ENCODE measurements at places on chromosomes 5 and 9.

GRCh38 chr5:172315587-172316493 is 32.3 kb upstream of the UBTD2 start:
- DNase-seq, result no peak

- peak; percentile 23 for DNase-seq
Observed at GRCh38 chr9:5910413-5911057, 19.8 kb downstream of the MLANA start.

GRCh38 chr5:55929020-55929799 is 65.6 kb downstream of the IL6ST start:
- no peak for DNase-seq

DNA sequence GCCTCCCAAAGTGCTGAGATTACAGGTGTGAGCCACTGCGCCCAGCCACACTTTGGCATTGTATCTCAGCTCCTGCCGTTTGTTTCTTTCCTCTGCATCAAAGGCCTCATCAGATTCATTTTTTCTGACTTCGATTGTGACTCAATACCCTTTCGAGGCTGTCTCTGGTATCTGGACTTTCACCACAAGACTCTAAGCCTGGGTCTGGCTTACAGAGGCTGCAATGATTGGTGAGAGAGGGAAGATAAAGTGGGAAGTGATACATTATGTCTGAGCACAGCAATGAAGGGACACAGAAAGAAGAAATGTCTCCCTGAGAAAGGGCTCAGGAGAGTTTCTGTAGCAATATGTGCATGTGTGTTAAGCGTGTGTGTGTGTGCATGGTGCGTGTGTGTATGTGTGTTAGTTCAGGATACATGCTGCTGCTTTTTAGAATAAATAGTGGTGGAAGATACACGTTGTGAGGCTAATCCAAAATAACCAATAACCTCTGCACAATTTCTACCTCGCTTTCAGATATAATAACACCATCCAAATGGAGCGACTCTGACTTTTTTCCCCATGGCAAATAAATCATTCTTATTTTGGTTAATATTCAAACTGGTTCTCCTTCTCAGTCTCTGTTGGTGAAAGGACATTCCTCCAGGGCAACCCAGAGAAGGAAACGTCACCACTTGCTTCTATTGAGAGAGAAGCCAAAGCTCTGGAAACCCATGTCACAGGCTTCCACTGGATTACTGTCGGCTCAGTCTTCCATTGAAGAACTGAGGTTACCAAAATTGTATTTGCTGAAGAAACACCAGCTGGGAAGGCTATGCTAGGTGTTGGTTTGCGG is 8.1 kb upstream of the DAB2 start:
- no peak for DNase-seq

DNA sequence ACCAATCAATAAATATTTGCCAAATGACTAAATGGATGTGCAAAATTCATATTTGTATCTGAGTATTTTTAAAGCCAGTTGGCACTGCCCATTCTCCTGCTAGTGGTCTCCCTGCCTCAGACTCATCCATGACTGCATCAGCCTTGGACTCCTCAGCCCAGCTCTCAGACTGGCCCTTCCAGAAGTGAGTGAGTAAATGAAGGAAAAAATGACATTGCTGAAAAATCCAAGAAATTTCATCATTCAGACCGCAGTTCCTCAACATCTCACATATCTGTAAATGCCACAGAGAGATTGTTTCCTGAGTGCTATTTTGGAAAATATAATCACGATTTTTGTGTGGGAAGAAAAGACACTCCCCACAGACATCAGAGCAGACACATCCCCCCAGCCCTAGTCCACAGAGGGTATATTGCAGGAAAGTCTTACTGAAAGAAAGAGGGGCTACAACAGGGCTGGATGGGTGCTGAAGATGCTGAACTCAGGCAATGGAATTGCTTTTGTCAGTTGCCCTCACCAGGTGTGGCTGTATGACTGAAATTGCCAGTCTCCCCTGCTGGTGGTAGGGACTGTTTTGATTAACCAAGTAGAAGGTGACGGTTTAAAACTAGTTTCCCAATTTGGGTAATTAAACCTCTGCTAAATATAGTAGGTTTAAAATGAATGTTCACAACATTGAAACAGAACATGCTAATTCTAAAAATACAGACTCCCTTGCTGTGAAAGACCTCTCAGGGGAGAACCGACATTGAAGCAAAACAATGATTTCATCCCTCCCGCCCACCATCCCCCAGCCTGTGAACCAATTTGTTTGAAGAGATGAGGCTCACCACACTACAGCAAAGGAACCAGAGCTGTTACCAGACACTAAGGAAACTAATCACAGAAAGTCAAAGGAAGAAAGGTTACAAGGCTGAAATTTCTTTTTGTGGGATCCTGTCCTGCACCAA is 158.8 kb downstream of the DEPDC1B start:
- peak; percentile 58 for DNase-seq

GRCh38 chr5:6556089-6556801 is 76.6 kb downstream of the NSUN2 start:
- DNase-seq, result peak; percentile 15

DNA sequence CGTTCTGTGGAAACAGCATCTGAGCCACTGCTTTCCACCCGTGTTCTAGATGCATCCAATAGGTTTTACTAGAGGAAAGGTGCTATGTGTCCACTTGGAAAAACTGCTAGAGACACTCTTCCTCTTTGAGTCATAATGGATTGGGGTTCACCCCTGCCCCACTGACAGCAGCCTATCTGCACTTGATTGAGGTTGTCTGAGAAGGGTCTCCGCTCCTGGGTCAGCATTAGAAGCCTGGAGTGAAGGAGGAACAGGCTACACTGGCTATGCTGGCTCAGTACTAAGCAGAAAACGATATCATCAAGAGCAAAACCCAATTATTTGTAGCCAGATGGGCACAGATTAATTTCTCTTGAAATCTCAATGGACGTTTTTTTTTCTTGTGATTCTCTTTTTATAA is 152.6 kb upstream of the IQGAP2 start:
- DNase-seq, result no peak

DNA sequence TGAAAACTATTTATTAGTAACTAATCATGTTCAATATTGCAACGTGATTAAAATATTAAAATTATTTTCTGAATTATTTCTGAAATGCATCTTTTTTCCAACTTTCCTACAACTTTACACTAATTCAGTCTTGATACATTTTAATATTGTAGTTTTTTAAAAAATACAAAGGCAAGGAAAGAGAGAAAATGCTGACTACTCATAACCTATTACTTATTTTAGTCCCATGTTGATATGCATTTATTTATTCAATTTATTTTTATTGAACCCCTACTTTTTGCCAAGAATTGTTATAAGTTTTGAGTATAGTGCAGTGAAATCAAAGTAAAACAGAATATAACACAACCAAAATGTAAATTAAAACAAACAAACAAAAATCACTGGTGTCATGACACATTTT is 978.2 kb downstream of the CDH9 start:
- DNase-seq, result no peak

DNA sequence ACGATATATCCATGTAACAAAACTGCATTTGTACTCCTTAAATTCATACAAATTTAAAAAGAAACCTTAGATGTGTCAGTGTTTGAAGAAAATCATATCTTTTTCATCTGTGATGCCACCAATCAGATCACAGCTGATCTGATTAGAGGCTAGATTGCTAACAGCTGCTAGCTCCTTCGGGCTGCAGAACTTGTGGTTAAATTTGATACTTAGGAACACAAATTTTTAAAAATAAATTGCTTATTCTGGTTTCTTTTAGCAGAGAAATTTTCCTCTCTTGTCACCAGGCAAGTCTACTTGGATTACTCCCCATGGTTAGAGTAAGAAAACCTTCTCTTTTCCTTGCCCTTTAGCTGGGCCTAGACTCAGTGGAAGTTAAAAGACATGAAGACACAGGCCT is 94.6 kb upstream of the RANBP6 start:
- no peak for DNase-seq

DNA sequence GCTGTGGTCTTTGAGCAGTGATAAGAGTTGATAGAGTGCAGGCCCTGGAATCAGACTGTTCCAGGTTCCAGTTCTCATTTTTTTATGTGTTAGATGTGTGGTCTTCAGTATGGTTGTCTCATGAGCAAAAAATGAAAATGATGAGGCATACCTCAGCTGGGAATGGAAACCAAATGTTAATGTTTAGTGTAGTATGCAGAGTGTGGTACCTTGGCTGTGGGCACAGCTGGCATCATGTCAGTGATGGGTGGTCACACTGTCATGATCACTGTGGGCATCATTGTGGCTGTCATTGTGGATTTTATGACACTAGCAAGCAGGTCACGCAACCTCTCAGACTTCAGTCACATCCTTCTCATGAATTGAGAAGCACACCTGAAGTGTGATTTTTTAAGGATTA is 6.4 kb downstream of the ABLIM3 start:
- no peak for DNase-seq

DNA sequence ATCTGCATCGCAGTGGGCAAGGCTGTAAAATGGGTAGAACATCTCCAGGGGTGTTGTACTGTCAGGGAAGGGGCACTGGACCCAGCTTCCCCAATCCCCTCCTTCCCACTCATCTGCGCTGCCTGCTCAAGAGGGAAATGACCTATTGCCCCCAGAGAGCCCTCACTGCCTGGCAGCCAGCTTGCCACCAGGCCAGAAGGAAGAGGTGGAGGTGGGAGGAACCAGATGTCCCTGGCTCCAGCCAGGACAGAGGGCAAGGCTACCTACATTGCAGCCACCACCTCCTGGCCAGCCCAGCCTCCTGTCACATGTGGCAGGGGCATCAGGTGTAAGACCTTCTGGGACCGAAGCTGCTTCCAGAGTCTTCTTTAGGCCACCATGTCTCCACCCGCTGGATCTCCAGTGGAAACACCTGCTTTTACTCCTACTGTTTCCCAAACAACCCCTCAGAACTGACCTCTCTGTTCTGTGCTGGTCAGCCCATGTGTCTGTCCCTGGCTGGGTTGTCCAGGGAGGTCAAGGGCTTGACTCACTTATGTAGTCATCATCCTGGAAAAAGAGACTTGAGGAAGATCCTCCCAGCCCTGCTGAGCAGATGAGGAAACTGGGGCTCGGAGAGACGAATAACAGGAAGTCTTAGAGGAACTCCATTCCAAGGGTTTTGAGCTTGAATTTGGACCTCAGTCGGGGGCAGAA is 42.3 kb downstream of the JADE2 start:
- peak; percentile 84 for DNase-seq

GRCh38 chr9:136036050-136036449 is 59.0 kb downstream of the NACC2 start:
- no peak for DNase-seq

GRCh38 chr9:19331877-19332276 is 48.2 kb downstream of the RPS6 start:
- no peak for DNase-seq

GRCh38 chr5:157434096-157434495 is 25.9 kb upstream of the NIPAL4 start:
- no peak for DNase-seq

GRCh38 chr9:110531776-110532175 is 47.8 kb downstream of the SVEP1 start:
- no peak for DNase-seq

GRCh38 chr5:79109527-79110492 is 1.8 kb upstream of the BHMT start:
- no peak for DNase-seq

DNA sequence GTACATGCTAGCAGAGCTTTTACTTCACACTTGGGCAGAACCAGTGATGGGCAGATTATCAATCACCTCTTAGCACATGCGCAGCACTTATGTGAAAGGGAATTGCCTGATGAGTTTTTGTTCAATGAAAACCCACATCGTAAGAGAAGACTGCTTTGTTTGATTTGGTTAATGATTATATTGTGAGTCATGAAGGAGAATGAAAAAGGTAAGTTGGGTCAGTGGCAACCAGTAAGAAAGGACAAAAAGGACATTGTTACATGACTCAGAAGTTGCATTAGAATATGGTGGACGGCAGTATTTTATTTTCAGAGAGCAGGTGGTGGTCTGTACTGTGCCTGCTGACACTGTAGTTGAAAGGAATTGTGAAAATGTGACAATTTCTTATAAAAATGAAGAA is 127.4 kb downstream of the AOPEP start:
- DNase-seq, result no peak

GRCh38 chr9:129505270-129505902 is 115.5 kb downstream of the C9orf50 start:
- DNase-seq, result no peak

GRCh38 chr5:138986186-138986800 is 111.2 kb upstream of the LRRTM2 start:
- no peak for DNase-seq

DNA sequence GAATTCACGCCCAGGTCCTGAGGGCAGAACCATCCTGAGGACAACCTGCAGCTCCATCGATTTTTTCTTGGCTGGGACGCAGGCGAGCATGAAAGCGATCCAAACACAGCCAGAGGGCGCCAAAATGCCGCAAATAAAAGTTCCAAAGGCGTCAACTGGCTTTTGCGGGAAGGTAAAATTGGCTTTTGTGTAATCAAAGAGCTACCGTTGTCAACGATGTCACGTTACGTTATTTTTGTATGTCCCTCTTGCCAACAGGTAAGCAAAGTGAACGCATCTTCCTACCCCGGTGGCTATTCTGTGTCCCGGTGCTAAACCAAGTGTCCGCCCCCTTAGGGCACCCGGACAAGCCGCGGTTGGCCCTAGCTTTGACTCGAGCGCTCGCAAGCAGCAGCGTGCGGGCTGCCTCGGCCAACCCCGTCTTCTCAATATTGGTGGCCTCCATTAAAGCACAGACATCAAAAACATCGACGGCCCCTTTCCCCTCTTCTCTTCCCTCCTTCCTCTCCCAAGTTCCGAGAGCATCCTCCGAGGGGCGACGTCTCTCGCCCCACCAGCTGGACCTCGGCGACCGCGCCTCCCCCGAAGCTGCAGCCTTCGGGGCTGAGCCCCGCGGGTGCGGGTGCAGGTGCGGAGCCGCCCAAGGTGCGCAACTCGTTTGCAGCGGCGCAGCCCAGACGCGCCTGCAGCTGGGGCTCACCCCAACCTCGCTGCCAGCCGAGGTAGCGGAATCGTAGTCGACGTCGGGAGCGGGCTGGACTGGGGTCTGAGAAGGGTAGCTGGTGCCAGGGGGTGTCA is 1.1 kb upstream of the BASP1 start:
- DNase-seq, result peak; percentile 90

DNA sequence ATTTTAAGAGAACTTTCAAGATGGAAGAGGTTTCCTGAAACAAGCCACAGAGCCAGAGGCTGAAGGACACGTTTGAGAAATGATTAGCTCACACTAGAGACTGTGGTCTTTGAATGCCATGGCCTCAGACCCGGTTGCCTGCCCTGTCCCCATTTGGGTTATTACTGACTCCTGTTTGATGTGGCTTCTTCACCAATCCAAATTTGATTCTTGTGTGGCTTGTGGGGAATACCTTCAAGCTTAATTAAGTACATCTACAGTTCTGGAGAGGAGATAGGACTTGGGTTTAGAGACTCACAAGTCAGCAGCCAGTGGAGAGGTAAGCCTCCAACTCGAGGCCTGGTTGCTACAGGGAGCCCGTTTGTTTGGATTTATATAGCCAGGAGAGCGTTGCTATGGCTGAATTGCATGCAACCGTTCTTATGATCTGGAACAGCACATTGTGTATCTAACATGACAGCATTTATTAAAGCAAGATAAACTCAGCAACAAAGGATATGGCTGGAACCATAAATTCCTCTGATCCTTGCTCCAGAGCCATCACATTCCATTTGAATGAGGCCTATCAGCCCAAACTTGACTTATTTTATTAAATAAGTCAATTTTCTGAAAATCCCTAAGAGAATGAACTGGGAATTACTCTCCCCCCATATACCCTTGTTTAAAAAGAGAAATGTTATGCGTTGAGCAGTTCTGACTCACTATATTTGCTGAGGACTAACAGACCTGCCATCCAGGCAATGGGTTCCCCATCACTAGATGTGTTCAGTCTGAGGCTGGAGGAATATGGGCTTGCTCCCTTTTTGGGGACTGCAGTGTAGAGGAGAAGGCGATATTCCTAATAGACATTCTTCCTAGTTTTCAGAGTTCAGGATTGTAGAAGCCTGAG is 88.4 kb upstream of the TNFSF8 start:
- DNase-seq, result peak; percentile 85

GRCh38 chr5:34667705-34668104 is 11.6 kb downstream of the RAI14 start:
- DNase-seq, result no peak
